ENCODE measurements at places on chromosomes 7 and 10.

DNA sequence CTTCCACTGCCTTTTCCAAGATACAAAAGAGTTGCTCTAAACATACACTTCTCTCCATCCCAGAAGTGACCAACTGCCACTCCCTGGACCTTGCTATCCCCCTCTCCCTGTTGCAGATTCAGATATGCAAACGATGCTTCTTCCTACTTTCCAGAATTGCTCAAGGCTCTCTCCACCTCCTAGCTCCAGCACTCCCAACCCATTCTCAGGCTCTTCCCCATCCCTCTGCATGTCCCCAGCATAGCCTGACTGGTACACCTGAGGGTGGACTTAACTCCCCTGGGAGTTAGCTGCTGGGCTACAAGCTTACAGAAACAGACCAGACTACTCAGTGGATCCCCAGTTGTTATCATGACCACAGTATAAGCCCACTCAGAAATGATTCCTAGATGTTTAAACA, 27.6 kb downstream of the MKRN1 start:
- no peak for DNase-seq

DNA sequence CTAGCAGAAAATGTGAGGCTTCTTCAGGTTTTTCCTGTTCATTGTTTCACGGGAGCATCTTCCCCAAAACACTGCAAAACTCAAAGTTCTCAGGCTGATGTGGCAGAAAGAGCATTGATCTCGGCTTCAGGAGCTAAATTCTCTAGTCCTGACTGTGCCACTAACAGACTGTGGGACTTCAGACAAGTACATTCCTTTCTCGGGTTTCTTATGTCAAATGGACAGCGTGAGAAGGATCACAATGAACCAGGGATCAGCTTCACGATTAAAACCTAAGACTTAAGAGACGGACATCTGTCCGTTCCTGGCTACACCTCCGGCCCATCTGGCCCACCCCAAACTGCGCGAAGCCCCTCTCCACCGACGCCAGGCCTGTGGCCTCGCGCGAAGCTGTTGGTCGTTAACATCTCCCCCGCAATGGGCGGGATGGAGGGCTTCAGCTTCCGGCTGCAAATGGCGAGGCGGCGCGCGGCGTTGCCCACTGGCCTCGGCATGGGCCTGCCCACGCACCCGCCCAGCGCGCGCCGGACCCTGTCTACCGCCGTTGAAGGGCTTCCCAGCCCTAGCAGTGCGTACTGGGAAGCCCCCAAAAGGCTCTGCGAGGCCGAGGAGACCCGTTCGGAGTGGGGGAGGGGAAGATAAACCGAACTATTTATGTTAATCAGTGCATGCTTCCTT, 549 bp upstream of the DDX50 start:
- DNase-seq, result no peak

- DNase-seq, result no peak
Observed at GRCh38 chr10:52609071-52609470, 163.5 kb downstream of the MBL2 start.

- DNase-seq, result no peak
Observed at GRCh38 chr7:102089175-102090098, 197.2 kb upstream of the SH2B2 start.

DNA sequence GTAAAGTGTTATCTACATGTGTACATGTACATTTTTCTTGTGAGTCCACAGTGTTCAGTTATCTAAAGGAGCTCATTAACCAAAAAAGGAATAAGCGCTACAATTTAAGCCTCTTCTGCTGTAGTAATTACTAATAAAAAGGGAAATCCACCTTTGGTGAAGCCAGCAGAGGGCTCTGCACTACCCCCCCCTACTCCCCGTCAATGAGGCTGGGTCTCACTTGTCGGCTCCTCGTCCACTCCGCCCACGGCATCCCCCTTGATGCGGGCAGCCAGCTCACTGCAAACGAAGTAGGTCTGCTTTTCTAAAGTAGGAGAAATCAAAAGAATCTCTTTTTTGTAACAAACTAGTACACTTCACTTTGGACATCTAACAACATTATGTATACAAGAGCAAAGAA, 4.7 kb upstream of the WASHC2A start:
- no peak for DNase-seq

- DNase-seq, result no peak
Observed at GRCh38 chr10:89101943-89102342, 105.2 kb downstream of the CH25H start.

DNA sequence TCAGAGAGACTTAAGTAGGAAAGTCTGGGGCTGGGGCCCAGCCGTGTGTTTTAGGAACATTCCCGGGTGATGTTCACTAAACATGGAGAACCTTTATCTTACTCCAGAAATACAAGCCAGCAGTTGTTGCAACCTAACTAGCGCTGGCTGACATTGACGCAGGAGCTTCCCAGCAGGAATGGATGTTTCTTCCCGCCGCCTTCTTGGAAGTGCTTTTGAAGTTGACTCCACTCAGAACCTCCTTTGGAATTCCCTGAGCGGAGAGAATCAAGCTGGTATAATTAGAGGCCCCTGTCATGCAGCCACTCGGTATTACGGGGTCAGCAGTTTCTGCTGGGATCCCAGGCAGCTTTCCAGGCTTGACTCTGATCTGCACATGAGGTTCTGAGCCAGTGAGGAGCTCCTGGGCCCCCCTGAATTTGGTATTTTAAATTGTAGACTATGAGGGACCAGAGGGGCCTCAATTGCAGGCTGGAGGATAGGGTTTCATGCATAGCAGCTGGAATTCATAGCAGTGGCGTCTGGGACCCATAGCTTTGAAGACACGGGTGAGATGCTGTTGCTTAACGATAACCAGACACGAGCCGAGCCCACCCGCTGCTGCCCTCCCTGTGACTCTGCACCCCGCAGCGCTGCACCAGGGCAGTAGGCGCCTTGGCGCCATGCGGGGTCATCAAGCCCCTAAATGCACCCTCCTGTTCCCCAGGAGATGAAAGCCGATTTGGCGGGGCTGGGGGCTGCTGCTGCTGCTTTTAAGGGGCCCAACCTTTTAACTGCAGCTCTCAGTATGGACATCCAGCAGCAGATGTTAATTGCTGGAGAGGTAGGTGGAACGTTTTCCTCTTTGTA, 61.8 kb downstream of the EEPD1 start:
- no peak for DNase-seq

GRCh38 chr10:98251399-98251798, 16.6 kb downstream of the LOXL4 start:
- DNase-seq, result no peak

GRCh38 chr10:102045292-102045691, 10.7 kb downstream of the ARMH3 start:
- DNase-seq, result no peak

DNA sequence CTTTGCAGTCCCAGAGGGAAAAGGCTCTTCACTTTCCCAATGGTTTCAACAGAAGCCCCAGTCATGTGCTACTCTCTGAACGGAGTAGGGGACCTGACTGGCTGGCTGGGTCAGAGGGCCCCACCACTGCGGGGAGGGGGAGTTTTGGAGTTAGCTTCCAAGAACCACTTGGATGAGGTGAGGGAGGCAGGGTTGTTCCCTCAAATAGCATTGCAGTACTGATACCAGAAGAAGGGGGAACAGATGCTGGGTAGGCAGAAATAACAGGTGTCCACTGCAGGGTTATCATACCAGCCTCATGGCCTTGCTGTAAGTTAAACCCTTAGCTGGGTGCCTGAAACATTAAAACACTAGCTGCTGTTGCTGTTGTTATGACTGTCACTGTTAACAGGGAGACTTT, 131.3 kb downstream of the UBE2H start:
- DNase-seq, result no peak

DNA sequence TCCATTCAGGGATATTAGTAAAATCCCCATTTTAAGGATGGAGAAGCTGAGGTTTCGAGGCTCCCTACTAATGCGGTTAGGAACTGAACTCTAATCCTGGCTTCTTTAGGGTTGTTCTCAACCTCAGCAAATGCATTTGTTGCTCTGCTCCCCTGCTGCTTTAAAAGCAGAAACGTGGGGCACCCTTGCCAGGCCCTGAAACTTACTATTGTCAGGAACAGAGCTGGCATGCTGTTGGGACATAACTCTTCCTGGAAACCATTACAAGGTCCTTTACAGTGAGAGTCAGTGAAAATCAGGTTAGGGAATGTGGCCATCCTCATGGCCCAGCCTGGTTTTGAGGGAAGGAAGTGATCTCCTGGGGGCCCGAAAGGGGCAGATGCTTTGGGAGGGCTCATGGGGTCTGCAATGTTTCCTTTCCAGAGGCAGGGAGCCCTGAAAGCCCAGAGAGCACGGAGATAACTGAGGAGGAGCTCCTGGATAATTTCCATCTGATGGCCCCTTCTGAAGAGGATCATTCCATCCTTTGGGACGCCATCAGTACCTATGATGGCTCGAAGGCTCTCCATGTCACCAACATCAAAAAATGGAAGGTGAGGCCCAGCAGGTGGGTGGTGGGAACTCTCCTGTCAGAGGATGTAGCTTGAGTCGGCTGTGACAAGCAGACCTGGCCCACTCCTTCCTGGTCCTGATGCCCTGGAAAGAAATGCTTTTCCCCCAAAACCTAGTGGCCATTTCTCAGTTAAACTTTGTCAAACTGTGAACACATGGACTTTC, 2.0 kb downstream of the IGFBP1 start:
- no peak for DNase-seq

DNA sequence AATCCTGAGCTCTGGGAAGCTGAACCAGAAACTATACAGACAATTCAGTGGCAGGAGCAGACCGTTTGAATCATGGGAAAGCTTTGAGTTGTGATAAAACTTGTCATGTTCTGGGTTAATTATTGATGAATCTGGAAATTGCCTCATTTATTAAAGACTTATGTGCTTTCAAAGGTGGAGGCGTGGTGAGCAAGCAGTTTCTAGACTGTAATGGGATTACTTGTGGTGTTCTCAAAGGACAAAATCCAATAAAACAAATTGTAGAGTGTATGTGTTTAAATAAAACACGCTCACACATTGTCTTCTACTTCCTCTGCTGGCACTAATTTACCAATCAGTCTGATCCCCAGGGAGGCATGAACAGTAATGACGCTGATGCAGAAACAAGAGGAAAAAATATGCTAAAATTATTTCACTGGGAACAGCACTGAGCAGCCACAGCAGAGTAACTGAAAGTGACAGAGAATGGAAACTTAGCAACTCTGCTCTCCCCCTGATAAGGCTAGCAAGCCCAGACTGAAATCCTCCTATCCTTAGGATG, 25.1 kb downstream of the PARD3 start:
- DNase-seq, result no peak

DNA sequence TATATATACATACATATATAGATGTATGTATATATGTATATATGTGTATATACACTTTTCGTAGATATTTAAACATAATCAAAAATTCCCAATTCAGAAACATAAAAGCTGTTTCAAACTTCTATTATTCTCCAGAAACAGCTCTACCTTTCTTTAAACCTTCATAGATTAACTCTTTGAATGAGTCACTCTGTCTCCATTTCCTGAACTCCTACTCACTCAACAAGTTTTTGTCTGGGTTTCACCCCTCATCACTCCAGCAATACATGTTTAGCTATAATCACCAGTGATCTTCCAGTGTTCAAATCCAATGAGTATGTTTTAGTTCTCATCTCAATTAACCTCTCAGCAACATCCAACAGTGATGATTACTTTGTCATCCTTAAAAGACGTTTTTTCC, 9.6 kb downstream of the DGKB start:
- DNase-seq, result no peak

GRCh38 chr10:124943301-124944092, 1.6 kb downstream of the ZRANB1 start:
- DNase-seq, result no peak

DNA sequence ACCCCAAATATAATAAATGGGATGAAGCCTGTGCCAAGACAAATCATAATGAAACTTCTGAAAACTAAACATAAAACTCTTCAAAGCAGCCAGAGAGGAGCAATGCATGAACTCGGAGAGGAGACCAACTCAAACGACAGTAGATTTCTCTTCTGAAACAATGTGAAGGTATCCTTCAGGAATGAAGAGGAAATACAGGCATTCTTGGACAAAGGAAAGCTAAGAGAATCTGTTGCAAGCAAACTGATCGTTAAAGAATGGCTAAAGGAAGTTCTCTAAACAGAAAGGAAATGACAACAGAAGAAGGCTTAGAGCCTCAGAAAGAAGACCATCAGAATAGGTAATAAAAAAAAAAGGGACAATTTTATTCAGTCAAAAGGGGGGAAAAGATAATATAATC, 6.6 kb downstream of the GNA12 start:
- DNase-seq, result no peak

- DNase-seq, result no peak
Observed at GRCh38 chr10:11446133-11446532, 165.3 kb downstream of the USP6NL start.
